ENCODE measurements at places on chromosomes 12 and 14.

DNA sequence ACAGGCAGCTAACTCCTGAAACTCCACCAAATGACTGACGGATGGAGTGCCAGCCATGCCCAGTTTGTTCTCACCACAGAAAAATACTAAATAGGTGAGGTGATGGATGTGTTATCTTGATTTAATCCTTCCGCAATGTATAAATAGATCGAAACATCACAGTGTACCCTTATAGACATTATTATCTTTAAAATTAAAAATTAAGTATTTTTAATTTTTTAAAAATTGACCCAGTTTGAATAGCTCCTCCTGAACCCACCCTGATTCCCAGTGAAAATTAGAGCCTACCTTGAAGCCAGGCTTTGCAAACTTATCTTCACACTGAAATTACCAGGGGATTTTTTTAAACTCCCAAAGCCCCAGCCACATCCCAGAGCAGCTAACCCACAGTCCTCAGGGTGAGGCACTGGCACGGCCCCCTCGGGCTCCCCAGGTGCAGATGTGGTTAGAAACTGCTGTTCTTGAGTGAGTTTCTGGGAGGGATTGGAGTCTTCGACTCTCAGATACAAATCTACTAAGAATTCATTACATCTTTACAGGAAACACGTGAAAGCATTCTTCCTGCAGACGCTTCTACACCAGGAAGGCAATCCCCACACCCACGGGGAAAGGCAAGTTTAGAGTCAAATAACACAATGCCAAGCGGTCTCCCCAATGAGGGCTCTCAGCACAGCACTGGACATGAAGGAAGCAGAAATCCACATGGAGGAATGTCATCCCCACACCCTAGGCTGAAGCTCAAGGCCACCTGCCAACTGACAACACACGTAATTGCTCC lies 126.4 kb downstream of the RIMBP2 start:
- no peak for DNase-seq

GRCh38 chr14:72754949-72755348 lies 139.0 kb downstream of the DPF3 start:
- DNase-seq: no peak

DNA sequence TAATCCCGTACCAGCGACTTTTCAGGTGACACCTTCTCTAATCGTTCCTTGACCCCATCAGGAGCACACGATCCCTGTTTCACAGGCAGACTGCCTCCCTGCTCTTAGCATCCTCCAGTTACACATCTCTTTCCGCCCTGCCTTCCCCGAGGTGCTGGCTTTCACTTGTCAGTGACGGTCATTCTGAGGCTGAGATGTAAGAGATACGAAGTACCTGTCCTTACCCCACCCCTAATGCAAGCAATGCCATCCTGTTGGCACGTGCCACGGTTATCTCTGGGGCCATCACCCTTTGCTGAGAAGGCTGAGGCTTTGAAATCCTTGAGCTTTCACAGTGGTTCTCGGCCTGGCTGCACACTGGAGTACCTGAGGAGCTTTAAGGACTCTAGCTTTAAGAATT lies 24.4 kb downstream of the B4GALNT3 start:
- DNase-seq: no peak

- no peak for DNase-seq
These were observed 62.7 kb downstream of the EEA1 start for GRCh38 chr12:92866418-92866817.

DNA sequence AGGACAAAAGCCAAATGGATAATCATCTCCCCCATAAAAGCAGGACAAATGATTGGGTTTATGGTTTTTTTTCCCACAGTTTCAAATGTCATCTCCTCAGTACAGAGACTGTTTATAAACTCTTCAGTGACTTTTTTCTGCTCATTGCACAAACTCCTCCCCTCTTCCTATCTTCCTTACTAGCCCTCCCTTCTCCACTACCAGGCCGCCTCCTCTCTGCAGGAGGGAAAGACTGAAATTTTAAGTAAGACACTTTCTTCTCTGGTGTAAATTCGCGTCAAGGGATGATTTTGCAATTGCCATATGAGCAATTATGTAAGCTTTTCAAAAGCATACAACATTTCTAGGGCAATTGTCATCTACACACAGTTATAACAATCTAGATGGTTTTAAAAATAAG lies 37.0 kb downstream of the BTG1 start:
- DNase-seq: no peak

DNA sequence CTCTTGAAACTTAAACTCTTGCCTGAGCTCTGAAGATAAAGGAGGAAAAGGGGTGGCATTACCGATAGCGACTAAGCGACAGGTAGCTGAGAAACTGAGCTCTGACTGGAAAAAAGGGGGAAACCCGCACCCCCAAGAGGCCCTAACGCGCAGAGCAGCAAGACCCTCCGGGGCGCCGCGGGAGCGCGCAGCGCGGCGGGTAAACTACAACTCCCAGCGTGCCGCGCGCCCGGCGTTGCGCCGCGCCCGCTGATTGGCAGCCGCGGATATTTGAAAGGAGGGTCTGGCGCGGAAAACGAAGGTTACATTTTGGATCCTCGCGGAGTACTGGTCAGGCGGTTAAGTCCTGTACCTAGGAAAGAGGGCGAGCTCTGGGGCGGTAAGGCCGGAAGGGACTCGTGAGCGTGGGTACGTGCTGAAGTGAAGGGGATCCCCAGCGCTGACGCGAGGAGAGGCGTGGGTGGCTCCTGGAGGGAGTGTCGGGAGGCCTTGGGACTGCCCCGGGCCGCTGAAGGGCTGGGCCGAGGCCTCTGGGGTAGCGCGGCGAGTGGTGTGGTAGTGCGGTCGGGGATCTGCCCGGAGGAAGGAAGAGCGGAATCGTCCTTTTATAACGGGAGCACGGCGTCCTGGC lies at the start of gene ESPL1:
Gene ESPL1, plus strand, starts transcription at position 301 of the 631 bp plus-strand sequence. CDS start 468 bp downstream, outside the sequence.
- DNase-seq: peak; percentile 23

- no peak for DNase-seq
These were observed 73.4 kb downstream of the PITPNM2 start for GRCh38 chr12:123077298-123078119.

DNA sequence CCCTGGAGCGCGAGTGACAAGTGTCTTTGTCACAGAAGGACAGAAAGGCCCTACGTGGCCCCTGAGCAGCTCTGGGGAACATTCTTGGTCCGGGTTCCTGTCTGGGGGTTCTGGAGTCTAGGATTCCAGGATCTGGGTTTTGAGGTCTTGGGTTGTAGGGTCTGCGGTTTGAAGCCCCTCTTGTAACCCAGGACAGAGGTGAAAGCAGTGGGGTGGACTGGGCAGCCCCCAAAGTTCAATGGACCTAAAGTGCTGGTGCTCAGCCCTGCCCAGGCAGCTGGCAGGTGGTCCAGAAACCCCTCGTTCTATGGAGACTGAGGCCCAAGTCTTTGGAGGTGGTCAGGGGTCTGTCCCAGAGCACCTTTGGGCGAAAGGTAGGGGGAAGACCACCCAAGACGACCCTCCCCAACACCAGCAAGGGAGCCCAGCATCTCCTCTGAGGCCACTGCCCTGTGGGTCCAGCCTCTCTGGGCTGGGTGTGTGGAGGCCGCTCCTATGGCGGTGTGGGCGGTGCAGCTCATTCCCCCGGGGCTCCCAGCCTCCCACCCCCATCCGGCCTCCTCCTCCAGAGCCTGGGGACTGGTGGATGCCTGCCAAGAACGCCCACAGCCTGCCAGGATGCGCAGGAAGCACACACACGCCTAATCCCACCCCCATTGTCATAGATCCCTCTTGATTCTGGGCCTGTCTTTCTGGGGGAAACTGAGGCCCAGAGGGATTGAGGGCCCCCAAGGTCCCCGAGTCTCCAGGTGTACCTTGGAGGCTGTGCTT lies 30.2 kb upstream of the ANKRD9 start:
- no peak for DNase-seq

- no peak for DNase-seq
These were observed at the start of gene C1S for GRCh38 chr12:7060353-7060954. Gene C1S, plus strand, starts transcription at chr12:7060718. Its CDS starts 1,195 bp downstream, at chr12:7061913.

GRCh38 chr12:116280595-116281290 lies 3.2 kb upstream of the MED13L start:
- peak; percentile 44 for DNase-seq

DNA sequence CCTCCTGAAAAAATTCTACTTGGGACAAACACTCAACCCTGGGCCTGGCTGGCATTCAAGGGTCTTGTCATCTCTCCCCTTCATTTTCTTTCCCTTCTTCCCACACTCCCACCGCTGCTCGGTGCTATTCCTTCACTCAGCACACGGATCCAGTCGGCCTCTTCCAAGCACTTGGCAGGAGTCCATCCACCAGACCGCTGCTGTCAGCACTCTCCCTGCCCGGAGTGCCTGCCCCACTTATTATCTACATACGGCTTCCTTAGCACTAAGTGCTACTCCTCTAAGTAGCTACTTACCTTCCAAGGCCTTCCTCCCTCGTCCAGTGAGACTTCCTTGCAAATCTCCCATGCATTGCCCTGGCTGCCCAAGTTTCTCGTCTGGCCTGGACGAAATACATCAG lies 29.8 kb downstream of the CALM1 start:
- no peak for DNase-seq

DNA sequence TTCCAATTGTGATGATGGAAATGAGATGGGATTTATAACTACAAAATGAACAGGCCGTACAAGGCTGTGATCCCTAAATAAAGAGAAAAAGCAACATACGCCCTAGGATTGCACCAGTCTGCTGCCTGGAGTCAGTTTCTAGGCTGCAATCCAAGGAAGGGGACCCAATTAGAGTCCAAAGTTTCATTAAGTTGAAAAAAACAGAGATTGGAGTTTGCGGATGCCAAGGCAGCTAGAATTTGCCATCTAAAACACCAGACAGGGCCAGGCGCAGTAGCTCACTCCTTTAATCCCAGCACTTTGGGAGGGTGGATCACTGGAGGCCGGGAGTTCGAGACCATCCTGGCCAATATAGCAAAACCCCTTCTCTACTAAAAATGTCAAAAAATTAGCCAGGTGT lies 661.0 kb downstream of the RPS29 start:
- no peak for DNase-seq

GRCh38 chr12:79020106-79020505 lies 155.5 kb downstream of the SYT1 start:
- no peak for DNase-seq

DNA sequence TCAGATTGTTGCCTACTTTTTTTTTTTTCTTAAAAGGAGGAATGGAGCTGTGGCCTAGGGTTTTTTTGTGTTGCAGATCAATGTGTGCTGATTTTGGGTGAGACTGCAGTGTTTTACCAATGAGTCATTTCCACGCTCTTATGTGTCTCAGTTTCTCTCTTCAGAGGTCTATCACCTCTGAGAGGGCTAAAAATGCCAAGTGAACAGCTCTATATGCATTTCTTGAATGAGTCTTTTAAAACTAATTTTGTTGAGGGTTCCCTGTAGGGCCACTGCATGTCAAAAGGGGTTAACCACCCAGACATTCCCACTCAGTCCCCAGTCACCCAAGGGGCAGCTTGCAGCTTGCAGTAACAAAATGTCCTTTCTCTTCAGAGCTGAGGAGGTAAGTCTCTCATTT lies 24.3 kb upstream of the GLIPR1L2 start:
- no peak for DNase-seq

GRCh38 chr12:90987520-90987919 lies 17.3 kb downstream of the EPYC start:
- no peak for DNase-seq

- DNase-seq: no peak
These were observed 4.5 kb upstream of the BEGAIN start for GRCh38 chr14:100591453-100592371.

DNA sequence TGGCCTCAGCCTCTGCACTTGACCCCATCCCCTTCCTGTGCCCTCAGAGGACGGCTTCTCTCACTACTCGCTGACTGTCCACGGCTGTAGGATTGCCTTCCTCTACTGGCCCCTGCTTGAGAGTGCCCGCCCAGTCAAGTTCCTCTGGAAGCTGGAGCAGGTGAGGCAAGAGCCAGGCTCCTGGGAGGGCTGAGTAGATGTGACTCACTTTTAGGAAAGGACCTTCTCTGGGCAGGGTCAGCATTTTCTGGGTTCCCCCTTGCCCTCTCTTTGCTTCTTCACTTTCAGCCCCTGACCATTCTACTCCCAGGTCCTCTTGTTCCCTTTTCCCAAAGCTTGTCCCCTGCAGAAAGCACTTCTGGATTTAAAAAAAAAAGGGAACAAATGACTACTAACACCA lies 7.7 kb downstream of the CLSTN3 start:
- DNase-seq: no peak

- DNase-seq: no peak
These were observed 5.1 kb downstream of the CLMN start for GRCh38 chr14:95314609-95315008.

- DNase-seq: no peak
These were observed 268.2 kb upstream of the DAAM1 start for GRCh38 chr14:58920230-58920629.

GRCh38 chr12:80714846-80715245 lies 1.9 kb upstream of the MYF5 start:
- no peak for DNase-seq

DNA sequence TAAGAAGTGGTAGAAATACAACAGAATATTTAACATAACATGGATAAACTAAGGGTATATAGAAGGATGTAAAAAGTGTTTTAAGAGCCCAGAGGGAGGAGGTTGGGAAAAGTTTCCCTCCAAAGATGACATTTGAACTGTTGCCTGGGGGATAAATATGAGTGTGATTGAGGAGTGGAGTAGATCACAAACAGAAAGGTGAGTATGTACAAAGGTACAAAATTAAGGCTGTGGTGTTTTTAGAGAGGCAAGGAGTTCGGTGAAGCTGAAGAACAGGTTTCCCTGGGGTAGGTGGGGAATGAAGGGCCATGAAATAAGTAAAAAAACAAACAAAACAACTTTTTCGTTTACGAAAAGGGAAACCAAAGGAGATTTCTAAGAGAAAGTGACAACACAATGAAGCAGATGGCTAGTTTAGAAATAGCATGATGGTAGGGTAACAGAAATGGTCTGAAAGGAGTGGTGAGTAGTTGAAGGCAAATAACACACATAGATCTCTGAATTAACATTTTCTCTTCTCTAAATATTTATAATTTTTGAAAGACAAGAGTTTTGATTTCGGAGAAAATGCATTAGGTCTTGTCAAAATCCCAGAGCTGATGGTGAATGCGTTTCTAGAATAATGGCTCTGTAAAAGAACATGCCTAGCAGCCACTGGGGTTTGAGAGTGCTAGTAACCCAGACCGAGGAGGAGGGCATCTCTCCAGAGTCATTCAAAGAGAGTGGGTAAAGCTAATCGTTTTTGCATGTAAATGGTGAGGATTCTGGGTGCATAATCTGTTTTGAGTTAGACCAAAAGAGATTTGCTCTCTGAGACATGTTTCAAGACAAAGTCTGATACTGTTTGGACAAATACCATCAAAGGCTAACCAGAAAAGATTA lies 240.4 kb upstream of the DCN start:
- DNase-seq: no peak

- DNase-seq: no peak
These were observed 83.4 kb downstream of the GTF2A1 start for GRCh38 chr14:81137316-81137715.

- DNase-seq: no peak
These were observed 11.7 kb downstream of the DTX1 start for GRCh38 chr12:113067987-113068935.

GRCh38 chr12:25740617-25741016 lies 187.5 kb upstream of the LMNTD1 start:
- DNase-seq: no peak

DNA sequence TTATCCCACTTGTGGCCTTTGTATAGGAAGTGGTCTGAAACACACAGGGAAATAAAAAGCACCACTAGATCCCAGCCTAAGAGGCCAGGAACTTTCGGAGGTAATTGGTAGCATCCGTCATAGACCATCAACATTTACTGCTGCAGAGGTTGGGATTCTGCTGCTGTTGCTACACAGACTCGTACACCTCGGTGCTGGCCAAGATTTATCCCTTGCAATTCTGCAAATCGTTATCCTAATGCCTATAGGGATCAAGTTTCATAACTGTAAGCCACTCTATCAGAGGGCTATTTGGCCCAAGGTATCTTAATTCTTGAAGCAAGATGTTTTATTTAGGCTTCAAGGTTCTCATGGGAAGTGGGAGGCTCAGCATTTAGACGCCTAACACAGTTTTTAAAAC lies 913.6 kb downstream of the GALC start:
- DNase-seq: no peak
